Transverse colon (tissue), 4 donors: ENCODE measurements at places on chromosomes 3 and 15.

DNA sequence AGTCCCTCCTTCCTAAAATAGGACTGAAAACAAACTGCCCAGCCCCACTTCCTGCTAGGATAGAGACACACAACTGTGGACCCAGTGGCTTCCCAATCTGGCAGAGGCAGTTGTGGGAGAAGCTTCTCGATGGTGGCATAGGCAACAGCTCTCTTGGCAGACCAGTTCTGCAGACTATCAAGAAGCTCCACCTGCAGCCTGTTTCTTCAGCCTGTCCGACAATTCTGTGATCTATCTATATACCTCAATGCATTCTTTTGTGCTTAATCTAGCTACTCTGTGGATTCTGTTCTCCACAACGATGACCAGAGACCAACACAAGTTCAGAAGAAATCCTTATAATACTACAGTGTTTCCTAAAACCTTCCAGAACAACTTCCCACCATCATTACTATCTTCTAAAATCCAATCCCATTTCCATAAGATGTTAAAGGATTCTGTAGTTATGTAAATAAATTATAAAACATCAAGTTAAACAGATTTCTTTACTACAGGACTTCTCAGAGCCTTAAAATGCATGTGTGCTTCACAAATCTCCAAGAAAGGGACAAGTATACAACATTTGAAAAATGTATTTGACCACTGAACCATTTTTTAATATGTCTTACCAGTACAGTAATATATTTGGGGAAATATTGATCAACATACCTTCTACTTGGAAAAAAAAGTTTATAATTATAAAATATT is 57.7 kb downstream of the IGF2BP2 start:
- DNase-seq = no peak

- DNase-seq = no peak
Observed at GRCh38 chr3:191307341-191307740, 21.9 kb upstream of the CCDC50 start.

DNA sequence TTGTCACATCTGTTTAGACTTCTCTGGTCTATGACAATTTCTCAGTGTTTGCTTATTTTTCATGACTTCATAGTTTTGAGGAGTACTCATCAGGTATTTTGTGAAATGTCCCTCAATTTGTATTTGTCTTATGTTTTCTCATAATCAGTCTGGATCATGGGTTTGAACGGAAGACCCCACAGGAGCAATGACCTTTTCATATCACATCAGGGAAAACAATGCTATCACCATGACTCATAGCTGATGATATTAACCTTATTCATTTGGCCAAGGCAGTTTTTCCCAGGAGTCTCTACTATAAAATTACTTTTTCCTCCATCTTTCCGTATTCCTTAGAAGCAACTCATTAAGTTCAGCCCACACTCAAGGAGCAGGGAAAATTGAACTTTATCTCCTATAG is 32.7 kb downstream of the AADACL2 start:
- no peak for DNase-seq

DNA sequence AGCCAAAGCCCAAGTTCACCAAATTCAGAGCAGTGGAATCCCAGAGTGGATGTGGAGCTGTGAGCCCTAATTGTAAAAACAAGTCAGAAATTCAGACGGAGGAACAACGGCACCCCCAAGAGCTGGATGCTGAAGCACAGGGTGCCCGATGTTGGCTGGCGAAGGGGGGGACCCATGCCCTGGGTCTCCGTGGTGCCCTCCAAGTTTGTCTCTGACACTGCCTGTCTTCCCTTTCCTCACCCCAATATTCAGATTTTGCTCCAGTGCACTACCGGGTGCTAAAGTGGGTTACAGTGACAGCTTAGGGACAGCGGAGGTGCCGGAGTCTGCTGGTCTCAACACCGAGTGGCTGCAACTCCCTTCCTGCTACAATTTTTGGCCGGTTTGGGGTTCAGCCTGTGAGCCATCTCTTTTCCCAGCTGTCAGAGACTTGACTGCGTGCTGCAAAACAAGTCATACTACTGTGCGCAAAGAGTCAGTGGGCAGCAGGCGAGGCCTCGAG is 6.6 kb downstream of the GRIP2 start:
- no peak for DNase-seq

- no peak for DNase-seq
Observed at GRCh38 chr3:3666664-3667063, 132.6 kb upstream of the LRRN1 start.

GRCh38 chr15:39333393-39333792 is 247.5 kb upstream of the THBS1 start:
- no peak for DNase-seq

GRCh38 chr15:100234158-100235029 is 107.4 kb downstream of the ADAMTS17 start:
- peak; percentile 21 for DNase-seq

DNA sequence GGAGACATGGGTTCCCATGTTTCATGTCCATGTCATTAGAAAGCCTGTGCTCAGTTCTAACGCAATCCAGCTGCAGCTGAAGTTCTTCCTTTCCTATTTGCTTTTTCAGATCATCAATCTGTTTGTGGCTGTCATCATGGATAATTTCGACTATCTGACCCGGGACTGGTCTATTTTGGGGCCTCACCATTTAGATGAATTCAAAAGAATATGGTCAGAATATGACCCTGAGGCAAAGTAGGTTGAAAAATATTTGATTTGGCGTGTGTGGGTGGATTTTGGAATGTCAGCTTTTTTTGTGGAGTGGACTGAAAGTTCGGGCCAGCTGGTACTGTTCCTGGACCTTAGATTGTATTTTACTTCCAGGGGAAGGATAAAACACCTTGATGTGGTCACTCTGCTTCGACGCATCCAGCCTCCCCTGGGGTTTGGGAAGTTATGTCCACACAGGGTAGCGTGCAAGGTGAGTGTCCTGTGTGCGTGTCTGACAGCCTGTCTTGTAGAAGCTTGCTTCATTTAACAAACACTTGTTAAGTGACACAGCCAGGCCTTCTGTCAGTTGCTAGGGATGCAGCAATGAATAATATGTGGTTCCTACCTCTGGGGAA is 69.6 kb downstream of the CHDH start:
- no peak for DNase-seq

DNA sequence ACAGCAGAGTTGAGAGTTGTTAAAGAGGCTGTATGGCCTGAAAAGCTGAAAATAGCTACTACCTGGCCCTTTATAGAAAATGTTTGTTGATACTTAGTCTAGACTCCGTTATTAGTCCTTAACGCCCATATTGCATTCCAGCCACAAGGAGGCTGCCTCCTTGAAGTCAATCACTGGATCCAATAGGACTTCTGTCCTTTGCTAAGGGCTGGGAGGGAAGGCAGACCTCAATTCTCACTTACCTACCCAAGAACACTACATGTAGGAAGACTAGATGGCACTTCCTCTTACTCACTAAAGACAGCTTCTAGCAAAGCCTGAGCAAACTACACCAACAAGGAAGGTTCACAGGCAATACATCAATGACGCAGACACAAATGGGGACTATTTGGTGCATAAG is 139.5 kb upstream of the HACD2 start:
- DNase-seq = no peak

DNA sequence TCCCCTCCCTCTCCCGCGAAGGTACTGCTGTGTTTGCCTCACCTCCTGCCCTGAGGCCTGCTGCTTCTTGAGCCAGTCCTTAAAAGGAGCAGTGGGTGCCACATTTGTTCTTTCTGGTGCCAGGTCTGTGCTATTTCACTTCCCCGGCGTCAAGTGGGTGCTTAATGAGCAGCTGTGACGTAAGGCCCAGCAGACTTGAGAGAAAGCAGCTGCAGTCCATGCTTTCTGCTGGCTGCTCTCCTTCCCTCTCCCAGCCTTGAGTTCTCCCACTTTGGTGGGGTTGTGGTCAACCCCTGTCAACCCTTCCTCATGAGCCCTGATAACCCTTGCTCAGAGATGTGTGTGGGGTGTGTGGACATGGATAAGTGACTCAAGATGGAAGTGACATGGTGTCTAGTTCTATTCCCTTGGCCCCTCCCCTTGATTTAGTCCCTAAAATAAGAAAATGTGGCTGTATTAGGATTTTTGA is 6.9 kb downstream of the INAFM2 start:
- peak; percentile 58 for DNase-seq
